T-helper 2 cell (primary cell): ENCODE measurements at places on chromosomes 12 and 14.

- no peak for DNase-seq
These were observed 18.5 kb upstream of the PMCH start for GRCh38 chr12:102215992-102216691.

GRCh38 chr14:65413739-65414045 is 1.2 kb downstream of the FUT8 start:
- DNase-seq: no peak

- DNase-seq: no peak
These were observed 16.7 kb downstream of the CHST11 start for GRCh38 chr12:104473374-104473983.

DNA sequence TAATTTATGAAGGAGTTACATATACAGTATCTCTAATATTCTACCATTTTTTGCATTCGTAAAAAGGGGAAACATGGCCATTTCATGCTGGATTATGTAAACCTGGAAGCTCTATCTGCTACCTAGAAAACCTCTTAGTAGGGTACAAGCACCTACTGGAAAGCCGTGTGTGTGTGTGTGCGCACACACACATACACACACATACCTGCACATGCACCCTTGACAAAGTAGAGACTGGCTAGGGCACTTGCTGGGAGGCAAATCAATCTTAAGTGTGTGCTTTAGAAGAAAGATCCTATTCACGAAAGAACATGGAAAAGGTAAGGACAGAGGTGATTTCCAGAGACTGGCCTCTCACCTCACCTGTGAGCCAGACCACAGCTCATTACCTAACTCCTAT is 190.8 kb downstream of the SLC5A8 start:
- DNase-seq: no peak

GRCh38 chr12:26239122-26239851 is 43.9 kb downstream of the SSPN start:
- no peak for DNase-seq

DNA sequence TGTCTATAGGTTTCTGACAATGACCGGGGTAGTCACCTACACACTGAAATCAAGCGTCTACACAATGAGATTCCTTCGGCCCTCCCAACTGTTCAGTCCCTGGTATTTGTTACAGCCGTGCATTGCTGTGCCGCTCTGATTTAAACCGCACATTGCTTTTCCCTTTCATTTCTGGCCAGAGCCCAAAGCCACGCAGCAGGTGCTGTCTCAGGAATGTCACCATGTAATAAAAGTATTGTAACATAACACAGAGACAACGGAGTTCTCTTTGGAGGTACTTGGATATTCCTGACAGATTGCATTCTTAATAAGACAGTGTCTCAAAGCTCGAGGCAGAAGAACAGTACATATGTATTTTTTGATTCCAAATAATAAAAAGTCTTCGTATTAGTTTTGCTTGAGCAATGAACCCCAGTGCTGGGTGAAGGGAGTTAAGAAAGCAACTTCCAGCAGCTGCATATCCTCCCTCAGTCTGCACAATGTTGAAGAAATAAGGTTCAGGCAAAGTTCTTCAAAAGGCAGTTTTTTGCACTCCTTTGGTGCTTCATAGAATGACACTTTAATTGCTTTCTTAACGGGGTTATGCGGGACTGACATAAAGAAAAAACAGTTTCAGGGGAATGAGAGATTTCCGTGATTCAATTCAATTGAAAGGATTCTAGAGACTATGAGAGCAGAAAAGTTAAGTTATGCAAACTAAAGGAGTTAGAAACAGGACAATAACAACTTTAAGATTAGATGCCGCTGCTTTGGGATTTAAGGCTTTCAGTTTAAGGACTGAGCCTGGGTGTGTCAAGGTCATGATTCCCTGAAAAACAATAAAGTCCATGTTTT is 288.7 kb upstream of the FLRT2 start:
- DNase-seq: no peak

DNA sequence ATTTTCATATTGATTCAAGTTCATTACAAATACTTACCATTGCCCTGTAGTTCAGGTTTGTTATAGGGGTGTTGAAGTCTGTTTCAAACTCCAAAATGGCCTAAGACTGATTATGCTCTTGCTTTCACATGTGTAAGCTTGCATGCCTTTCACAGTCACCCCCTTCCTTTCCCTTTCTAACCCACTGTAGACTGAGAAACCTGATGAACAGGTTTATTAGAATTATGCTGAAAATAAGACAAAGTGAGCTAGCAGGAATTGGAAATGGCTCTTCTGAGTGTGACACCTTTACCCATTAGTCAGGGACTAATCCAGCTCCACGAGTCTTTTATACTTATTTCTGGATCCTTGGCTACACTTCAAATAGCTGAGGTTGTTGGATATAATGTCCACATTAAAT is 38.9 kb downstream of the FBXO33 start:
- DNase-seq: no peak

DNA sequence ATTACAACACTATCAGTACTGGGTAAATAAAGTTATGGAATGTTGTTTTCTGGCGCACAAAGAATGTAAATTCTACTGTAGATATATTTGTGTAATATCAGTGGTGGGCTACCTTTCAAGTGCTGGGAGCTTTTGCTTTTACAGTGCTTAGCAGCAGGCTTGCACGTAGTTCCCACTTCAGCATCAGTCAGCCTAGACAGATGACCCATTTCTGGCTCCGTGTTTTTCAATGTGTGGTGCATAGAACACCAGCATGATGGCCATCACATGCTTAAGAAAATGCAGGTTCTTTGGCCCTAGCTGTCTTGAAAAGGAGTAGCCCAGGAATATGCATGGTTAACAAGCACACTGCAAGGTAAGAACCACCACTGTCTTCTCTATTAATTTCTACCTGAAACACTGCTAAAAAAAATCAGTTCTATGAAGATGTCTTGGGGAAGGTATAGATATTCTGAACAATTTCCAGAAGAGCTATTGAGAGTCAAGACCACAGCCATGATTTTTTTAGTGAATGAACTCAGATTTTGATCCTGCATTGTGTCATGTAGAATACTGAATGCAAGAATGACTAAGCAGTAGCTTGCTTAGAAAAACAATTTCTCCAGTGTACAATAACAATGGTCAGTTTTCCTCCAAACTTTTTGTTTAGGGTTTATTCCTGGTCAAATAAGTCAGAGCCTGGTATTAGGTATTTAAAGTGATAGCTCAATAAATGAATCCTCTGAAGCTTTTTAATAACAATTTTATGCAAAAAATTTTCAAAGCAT is 195.7 kb downstream of the AKAP6 start:
- DNase-seq: no peak

- DNase-seq: no peak
These were observed 75.9 kb downstream of the TMEM132D start for GRCh38 chr12:129827866-129828384.

DNA sequence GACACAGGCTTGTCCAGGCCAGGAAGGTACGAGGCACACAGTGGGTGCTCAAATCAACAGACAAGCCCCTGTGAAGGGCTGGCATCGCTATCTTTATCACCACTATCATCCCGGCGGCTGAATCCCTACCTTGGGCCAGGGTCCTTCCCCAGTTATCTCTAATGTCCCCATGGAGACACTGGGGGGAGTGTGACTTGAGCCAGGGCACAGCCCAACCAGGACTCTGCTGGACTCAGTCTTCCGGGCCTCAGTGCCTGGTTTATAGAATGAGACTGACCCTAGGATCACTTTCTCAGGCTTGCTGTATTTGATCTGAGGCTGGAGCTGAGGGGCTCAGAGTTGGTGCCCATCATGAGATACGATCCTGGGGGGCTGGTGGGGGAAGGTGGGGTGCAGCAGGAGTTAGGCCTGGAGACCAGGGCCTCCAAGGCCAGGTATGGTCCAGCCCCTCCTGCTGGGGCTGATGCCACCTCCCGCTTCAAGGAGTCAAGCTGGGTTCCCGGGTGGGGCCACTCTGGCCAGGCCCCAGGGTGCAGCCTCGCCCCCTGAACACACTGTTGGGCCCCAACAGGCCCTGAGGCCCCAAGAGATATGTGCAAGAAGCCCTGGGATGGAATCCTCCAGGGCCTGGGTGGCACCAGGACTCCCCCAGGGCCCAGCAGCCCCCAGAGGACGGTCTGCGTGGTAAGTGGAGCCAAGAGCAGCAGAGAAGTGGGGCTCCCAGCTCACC is 11.8 kb downstream of the BEGAIN start:
- no peak for DNase-seq

GRCh38 chr12:120630104-120630892 is 10.1 kb upstream of the CABP1 start:
- no peak for DNase-seq

GRCh38 chr12:4449851-4450221 is 4.2 kb upstream of the FGF6 start:
- DNase-seq: no peak

DNA sequence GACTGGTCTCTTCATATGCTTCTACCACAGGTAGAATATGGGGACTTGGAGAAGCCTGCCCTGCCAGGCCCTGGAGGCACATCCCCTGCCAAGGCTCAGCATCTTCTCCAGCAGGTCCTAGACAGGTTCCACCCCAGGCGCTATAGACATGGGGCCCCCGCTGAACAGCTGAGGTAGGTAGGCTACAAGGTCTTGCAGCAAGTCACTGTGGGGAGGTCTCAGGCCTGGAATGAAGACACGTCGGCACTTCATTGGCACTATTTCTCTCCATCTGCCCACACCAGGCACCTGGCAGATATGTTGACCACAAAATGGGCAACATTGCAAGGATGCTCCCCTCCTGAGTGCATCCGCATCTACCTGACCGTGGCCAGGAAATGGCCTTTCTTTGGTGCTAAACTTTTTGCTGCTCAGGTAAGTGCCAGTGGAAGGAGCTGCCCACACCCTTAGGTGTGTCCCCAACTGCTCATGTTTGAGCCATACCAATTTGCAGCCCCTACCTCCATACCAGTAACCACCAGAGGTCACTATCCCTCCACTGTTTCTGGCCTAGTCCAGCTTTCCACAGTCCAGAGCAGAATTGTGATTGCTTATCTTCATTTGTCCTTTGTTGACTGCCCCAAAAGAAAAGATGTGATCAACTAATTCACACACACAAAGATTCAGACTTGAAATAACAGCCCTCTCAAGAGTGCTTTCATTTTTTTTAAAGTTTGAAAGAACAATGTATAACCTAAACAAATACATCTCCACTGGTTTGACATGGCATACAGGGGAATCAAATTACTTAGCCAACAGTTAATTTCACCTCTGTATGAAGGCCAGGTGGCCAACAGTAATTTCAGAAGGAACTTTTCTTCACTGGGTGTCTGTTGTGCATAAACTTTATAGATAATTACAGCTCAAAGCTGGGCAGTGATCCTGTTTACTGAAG is 16.1 kb downstream of the PIGH start:
- DNase-seq: no peak

DNA sequence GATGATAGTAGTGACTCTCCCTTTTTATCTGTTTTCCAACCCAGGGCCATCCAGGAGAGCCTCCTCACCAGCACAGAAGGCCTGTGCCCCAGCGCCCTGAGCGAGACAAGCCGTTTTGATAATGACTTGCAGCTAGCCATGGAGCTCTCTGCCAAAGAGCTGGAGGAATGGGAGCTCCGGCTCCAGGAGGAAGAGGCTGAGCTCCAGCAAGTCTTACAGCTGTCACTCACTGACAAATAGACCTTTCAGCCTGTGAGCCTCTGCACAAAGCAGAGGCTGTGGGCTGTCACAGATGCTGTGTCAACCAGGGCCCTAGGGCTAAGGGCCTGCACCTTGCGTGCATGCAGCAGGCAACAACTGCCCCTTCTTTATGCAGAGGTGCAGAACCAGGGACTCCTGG is 11.0 kb downstream of the C12orf76 start:
- no peak for DNase-seq

DNA sequence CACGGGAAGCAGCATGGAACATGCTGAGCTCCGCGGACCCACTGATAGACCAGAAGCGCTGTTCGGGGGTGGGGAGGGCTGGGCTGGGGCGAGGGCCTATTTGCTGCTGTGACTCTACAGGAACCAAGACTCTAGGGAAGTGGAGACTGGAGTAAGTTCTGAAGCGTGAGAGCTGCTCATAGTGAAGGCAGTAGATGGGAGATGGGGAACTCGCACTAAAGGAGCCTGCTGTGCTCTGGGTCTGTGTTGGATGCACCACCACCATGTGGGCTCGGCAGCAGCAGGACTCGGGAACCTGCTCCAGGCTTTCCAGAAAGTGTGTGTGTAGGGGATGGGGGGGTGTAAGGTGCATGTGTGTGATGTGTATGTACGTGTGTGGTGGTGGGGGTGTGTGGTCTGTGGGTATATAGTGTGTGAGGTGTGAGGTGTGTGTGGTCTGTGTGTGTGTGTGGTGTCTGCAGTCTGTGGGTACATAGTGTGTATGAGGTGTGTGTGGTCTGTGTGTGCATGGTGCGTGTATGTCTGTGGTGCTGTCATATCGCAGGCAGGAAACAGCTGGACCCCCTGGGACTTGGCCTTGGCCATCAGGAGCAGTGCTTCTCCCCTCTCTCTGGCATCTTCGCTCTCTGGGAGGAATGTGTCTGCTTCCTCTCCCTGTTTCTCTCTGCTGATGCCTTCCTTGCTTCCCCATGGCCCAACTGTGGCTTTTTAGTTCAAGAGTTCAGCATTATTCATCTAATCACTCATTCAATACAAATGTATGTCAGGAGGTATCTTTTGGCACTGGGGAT is 378.9 kb downstream of the FUT8 start:
- no peak for DNase-seq

DNA sequence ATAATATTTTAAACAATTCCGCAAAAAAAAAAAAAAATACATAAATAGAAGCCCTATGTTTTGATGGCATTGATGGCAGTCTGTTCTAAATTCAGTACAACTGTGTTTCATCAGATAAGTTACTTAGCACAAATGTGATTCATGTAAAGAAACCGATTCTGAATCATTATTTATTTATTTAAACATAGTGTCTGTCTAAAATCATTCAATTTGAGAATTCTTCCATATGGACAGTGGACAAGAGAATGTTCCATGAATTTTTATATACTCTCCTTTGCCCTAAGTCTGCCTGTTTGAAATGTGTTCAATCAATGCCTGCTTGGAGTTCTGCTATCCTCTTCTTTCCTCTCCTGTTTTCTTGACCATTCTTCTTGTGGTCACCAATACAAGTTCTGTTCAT is 126.5 kb downstream of the PDE3A start:
- DNase-seq: no peak

DNA sequence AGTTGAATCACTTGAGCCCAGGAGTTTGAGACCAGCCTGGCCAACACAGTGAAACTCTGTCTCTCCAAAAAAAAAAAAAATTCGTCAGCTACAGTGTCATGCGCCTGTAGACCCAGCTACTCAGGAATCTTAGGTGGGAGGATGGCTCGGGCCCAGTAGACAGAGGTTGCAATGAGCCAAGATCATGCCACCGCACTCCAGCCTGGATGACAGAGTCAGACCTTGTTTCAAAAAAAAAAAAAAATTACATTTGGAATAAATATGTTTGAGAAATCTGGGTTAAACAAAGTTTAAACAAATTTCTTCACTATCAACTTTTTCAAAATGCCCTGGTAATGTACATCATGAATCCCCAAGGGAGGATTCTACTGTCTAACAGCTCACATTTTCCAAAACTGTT is 187.0 kb upstream of the RASSF8 start:
- DNase-seq: no peak

DNA sequence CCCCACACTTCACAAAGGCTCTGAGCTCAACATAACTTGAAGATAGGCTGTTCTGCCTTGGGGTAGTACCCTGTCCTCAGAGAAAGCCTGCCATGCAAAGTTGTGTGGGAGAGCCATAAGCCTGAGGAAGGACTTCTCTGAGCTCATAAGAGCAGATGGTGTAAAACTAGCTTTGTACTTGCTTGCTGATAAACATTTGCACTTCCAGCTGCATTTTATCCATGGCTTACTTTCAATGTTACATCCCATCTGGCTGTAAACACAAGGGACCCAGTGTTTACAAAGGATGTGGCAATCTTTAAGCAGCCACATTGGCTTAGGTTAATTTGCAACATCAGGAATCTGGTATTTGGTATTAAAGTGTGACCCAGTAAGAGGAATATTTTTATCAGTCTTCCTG is 258.1 kb downstream of the IPO8 start:
- DNase-seq: no peak

GRCh38 chr12:126582231-126582630 is 1517.0 kb downstream of the AACS start:
- DNase-seq: no peak
